ENCODE measurements at places on chromosomes 5 and 9. TPM values are rescaled to one million over a fixed set of nuclear protein-coding genes. Genes with fewer than 3 reads are reported as not detected.

DNA sequence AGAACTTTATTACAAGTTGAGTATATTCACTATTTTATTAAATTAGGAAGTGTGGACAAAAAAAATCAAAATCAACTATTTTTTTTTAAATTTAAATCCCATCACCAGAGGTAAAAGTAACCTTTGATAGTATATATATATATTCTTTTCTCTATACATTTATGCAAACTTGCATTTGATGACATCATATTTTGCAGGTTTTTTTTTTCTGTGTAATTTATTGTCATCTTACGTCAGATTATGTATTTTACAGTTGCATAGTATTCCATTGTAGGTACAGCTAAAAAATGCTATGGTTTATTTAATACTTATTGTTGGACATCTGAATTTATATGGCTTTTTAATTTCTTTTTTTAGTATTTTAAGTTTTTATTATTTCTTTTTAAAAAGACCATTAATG lies 25.5 kb downstream of the APC start:
- H3K4me1 ChIP-seq: no peaks in the 10 kb centered on the region
- H3K27ac ChIP-seq: no peak overlapping the region
- no peaks in the 10 kb centered on the region for H3K27me3 ChIP-seq
- DNase-seq: no peak

DNA sequence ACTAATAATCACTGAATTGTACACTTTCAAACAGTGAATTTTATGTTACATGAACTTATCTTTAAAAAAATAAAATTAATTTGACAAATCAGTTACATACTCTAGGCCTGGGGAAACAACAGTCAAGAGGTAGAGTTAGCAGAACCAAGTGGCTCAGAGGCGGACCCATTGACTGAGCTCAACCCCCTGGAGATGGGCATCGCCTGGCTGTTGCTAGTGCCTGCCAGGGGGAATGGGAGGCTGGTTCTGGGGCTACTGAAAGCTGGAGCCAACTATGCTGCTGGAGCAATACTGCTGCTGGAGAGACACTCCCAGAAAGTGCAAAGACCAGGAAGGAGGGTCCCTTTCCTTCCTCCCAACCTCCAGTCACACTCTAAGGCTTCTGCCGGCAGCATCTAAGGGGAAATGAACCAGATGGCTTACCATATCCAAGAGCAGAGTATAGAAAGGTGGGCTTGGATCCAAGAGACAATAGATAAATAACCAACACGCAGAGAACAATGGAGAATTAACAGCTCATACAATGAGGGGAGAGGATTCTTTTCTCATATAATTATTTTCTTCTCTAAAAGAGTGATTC lies 40.3 kb upstream of the ANKRD55 start:
- no peaks in the 10 kb centered on the region for H3K36me3 ChIP-seq
- no peaks in the 10 kb centered on the region for H3K27me3 ChIP-seq
- DNase-seq: peak; percentile 8
- H3K27ac ChIP-seq: no peak overlapping the region

DNA sequence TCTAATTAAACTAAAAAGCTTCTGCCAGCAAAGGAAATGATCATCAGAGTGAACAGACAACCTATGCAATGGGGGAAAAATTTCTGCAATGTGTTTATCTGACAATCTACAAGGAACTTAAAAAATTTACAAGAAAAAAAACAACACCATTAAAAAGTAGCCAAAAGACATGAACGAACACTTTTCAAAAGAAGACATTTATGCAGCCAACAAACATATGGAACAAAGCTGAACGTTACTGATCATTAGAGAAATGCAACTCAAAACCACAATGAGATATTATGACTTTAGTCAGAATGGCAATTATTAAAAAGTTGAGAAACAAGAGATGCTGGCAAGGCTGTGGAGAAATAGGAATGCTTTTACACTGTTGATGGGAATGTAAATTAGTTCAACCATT lies 530.4 kb upstream of the DAB2 start:
- H3K36me3 ChIP-seq: no peaks in the 10 kb centered on the region
- H3K27me3 ChIP-seq: no peaks in the 10 kb centered on the region
- no peak for DNase-seq
- H3K27ac ChIP-seq: no peak overlapping the region
- H3K4me3 ChIP-seq: no peak overlapping the region
- no peaks in the 10 kb centered on the region for H3K4me1 ChIP-seq

Gene CTXN3
- total RNA-seq: 2.8 TPM

GRCh38 chr5:104080646-104081175 lies 518.1 kb upstream of the NUDT12 start:
- H3K4me1 ChIP-seq: no peaks in the 10 kb centered on the region
- no peak overlapping the region for H3K4me3 ChIP-seq
- DNase-seq: no peak

GRCh38 chr9:110319781-110320492 lies 17.7 kb downstream of the TXNDC8 start:
- H3K27ac ChIP-seq: no peak overlapping the region
- H3K4me3 ChIP-seq: no peak overlapping the region
- H3K36me3 ChIP-seq: no peaks in the 10 kb centered on the region
- DNase-seq: no peak
- no peaks in the 10 kb centered on the region for H3K4me1 ChIP-seq
- no peaks in the 10 kb centered on the region for H3K27me3 ChIP-seq

- peaks cover 7% of the 10 kb centered on the region for H3K27me3 ChIP-seq
- H3K4me3 ChIP-seq: no peak overlapping the region
- no peak overlapping the region for H3K27ac ChIP-seq
These were observed 29.3 kb upstream of the SLC6A19 start for GRCh38 chr5:1172007-1172581.

DNA sequence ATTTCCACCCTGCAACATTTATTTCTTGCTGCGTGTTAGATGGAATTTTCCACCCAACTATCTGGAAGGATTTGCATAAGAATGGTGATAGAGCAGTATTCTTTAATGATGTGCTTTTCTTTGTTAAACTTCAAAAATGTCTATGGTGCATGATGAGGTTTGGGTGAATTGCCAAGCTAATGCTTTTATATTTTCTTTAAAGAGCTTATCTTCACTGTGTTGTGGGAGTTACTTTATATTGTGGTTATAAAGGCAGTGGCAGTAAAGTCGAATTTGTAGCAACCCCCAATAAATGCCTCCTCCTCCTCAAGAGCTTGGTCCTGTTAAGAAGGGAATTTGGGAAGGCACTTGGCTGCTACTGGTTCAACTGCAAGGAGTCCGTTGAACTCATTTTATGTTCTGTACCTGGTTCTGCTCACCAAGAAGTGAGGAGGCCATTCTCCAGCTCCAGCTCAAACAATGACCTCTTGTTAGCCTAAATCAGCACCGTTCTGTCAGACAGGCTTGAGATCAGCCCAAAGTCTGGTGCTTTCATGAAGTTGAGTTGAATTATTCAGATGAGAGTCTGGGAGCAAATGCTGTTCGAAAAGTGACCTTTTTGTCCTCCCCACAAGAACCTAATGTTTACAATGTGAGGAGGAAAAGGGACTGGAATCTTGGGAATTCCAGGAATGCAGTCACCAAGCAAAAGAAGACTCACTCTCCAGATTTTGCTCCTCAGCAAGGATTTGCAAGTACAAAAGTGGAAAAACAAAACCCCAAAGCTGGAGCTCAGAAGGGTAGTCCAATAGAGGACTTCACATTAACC lies 217.0 kb downstream of the TMEM38B start:
- H3K4me3 ChIP-seq: no peak overlapping the region
- H3K4me1 ChIP-seq: peaks cover 11% of the 10 kb centered on the region
- no peaks in the 10 kb centered on the region for H3K27me3 ChIP-seq
- H3K27ac ChIP-seq: no peak overlapping the region
- DNase-seq: no peak

DNA sequence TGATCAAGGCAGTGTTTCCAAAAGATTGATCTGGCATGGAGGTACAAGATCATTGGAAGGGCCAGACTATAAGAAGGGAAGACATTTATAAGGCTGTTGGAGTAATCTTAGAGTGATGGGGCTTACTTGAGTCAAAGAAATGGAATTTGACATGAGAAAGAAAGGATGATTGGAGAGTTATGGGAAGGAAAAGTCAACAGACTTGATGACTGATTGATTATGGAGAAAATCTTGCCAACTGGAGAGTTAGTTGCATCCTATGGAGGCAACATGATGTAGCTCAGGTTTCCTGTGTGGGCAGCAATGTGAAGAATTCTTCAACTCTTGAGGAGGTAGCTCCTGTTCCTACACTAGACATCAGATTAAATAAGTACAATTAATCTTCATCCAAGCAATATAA lies 10.9 kb upstream of the MAST4 start:
- DNase-seq: no peak
- no peak overlapping the region for H3K4me3 ChIP-seq
- H3K27ac ChIP-seq: no peak overlapping the region
- no peaks in the 10 kb centered on the region for H3K27me3 ChIP-seq
- no peaks in the 10 kb centered on the region for H3K4me1 ChIP-seq

Gene DNAI1
- total RNA-seq: 0.13 TPM

DNA sequence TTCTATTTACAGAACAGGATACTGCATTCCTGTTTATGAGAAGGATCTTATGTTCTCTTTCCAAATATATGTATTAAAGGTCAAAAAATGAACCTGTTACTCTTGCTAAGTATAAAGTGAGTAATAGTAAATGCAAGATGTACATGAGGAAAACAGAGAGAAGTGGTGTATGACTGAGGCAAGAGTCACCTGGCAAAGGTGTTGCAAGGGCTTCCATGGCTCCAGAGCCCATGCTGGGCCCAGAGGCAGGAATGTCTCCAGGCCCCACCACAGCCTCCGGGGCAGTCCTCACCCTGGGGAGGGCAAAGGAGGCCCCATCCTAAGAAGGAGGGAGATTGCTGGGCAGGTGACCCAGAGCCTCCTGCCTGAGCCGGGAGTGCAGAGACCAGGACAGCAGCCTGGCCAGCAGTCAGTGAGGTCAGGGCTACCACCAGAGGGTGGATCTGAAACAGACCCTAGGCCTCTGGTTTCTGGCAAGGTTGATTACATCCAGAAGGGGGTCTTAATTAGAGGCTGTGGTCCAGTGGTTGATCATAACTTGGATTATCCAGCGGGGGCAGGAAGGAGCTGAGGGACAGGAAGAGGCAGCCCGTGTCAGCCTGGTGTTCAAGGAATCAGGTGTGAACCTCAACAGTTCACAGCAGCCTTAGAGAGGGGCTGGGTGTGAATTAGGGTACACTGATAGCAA lies 57.3 kb upstream of the CPLX2 start:
- DNase-seq: no peak
- no peak overlapping the region for H3K27ac ChIP-seq
- H3K4me1 ChIP-seq: peaks cover 11% of the 10 kb centered on the region
- H3K27me3 ChIP-seq: no peaks in the 10 kb centered on the region
- H3K4me3 ChIP-seq: no peak overlapping the region

Gene CARD6
- 2.2 TPM for total RNA-seq

Gene ACOT12
- 0.18 TPM for total RNA-seq

DNA sequence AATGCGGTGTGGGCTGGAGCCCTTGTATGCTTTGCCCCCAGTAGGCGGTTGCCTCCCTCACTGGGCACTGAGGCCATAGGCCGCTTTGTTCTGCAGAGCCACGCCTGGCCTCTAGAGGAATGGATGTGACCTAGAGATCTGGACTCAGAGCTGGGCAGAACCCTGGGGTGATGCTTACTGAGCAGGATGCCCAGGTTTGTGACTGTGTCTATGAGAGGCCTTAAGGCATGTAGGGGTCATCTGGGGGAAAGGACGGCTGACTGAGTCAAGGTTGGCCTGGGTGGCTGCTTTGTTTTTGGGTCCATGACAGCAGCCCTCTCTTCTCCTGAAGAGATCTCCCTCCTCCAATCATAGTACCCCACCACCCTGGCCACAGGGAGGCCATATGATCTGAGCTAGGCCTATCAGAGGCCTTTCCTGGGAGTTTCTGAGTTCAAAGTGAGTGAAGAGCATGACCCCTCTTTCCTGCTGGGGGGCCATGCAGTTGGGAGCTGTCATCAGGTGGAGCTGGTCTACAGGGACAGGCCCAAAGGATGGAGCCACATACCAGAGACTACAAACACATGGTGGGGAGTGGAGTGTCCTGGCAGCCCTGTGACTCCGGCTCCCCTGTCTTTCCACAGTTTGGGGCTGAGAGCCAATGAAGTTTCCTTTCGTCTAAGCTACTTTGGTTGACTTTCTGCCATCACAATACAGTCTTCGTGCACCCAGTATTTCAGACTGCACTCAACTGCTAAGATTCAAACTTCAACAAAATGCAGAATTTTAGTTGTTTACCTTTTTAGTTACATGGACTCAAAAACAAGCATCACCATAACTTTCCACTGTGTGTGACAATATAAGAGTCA lies 165.4 kb downstream of the AUH start:
- H3K27me3 ChIP-seq: no peaks in the 10 kb centered on the region
- H3K4me3 ChIP-seq: no peak overlapping the region
- peak overlapping the region; percentile 77 for H3K27ac ChIP-seq
- DNase-seq: peak; percentile 81
- H3K36me3 ChIP-seq: no peaks in the 10 kb centered on the region

GRCh38 chr9:99038484-99038820 lies 66.5 kb upstream of the TGFBR1 start:
- DNase-seq: peak; percentile 13
- peaks cover 13% of the 10 kb centered on the region for H3K4me1 ChIP-seq
- no peak overlapping the region for H3K4me3 ChIP-seq
- H3K27me3 ChIP-seq: no peaks in the 10 kb centered on the region

Gene EIF4E1B
- not detected for total RNA-seq

- H3K27me3 ChIP-seq: peaks cover 40% of the 10 kb centered on the region
- no peak for DNase-seq
- H3K36me3 ChIP-seq: no peaks in the 10 kb centered on the region
These were observed 43.9 kb upstream of the CEP72 start for GRCh38 chr5:568061-568781.

Gene SLCO6A1
- 0.31 TPM for total RNA-seq

Gene PNPLA7
- 0.80 TPM for total RNA-seq

Gene NUTM2F
- total RNA-seq: not detected

DNA sequence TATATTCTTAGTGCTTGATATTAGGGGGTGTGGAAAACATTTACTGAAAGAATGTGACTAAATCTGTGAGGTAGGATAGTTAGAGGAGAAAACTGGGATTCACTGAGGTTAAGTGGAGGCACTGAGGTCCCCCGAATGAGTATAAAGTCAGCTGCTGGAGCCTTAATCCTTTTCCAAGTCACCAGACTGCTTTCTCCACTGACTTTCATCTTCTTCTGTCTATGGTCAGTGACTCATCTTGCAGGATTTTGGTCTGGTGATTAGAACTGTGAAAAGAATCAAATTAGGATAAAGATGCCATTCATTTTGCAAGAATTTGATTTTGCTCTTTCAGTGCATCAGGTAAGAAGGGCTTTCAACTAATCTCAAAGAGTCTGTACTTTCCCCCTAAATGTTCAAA lies 89.3 kb upstream of the ALDH1A1 start:
- H3K36me3 ChIP-seq: no peaks in the 10 kb centered on the region
- peaks cover 5% of the 10 kb centered on the region for H3K4me1 ChIP-seq
- H3K4me3 ChIP-seq: no peak overlapping the region

- H3K4me1 ChIP-seq: no peaks in the 10 kb centered on the region
- H3K4me3 ChIP-seq: no peak overlapping the region
- H3K27ac ChIP-seq: no peak overlapping the region
- no peaks in the 10 kb centered on the region for H3K27me3 ChIP-seq
- H3K36me3 ChIP-seq: no peaks in the 10 kb centered on the region
These were observed 57.6 kb downstream of the COX7C start for GRCh38 chr5:86675311-86675710.

GRCh38 chr9:22840641-22841040 lies 394.0 kb downstream of the DMRTA1 start:
- no peak overlapping the region for H3K4me3 ChIP-seq
- H3K36me3 ChIP-seq: no peaks in the 10 kb centered on the region
- no peak overlapping the region for H3K27ac ChIP-seq
- H3K4me1 ChIP-seq: no peaks in the 10 kb centered on the region
- DNase-seq: no peak
- H3K27me3 ChIP-seq: no peaks in the 10 kb centered on the region

Gene TRPM3
- total RNA-seq: 0.49 TPM

Gene CDC20B
- total RNA-seq: not detected

- DNase-seq: no peak
- H3K4me3 ChIP-seq: no peak overlapping the region
- H3K27me3 ChIP-seq: no peaks in the 10 kb centered on the region
- H3K36me3 ChIP-seq: no peaks in the 10 kb centered on the region
These were observed 336.6 kb upstream of the DAB2 start for GRCh38 chr5:39761199-39761950.

Measured in muscle of leg (tissue), 16 donors.